ENCODE measurements at places on chromosomes 5 and 9.

- DNase-seq = no peak
Observed at GRCh38 chr9:126986506-126986951, 71.9 kb downstream of the RALGPS1 start.

DNA sequence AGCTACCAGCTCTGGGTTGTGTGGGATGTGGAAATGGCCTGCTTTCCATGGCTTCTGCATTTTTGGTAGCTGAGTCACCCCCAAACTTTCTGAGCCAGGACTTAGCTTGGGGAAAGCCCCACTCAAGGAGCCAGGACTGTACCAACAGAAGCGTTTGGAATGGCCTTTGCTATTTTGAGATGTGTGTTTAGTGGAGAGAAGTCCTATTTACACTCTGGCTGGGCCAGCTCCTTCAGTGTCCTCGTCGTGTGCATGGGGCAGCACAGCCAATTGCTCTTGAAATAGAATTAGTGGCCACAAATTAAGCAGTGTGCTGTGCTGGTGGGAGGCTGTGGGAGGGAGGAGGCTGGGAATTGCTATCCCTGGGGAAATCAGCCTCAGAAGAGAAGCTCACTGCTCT lies 51.6 kb downstream of the ENTREP1 start:
- DNase-seq = no peak

DNA sequence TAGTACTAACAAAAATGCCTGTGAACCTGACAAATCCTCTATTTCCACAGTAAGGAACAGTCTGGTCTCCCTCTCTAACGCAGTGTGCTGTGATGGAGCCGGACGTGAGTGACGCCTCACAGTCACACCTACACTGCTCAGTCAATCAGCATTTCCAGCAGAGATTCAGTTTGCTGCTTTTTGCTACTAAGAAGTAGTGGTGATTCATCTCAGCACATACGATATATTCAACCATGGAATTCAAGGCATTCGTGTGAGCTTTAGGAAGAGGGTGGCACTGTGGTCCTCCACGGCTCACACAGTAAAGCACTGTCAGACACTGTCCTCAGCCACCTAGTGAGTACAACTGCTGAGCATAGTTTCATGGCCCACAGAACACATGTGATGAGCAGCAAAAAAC lies 70.9 kb downstream of the SETX start:
- DNase-seq = no peak

- DNase-seq = no peak
Observed at GRCh38 chr9:23821375-23822181, 4.5 kb downstream of the ELAVL2 start.

DNA sequence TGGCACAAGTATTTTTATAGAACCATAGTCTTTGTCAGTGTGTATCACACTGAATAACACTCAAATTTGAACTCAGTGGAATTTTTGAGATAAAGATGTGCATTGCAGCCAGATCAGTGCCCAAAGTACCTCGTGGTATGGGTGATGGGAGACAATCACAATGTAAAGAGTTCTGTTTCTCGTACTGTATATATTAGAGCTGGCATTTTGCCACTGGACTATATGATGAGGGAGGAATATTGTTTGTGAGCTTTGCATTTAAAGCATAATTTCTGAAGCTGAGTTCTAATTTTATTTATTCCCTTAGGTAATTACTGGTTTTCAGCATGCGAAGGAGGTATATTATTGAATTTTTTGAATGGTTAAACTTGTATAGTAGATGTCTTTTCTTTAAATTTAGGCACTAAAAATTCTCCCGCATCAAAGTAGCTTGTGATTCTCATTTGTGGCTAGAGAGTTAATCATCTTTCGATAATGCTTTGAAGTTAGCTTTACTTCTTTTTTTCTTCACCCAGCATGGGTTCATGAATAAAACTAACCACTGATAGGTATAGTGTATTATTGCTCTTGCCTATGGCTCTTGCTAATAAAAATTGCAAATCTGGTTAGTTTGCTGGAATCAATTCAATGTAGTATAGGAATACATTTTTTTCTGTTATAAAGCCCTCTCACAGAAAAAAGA lies 43.1 kb downstream of the PAM start:
- DNase-seq = no peak

GRCh38 chr5:132417010-132417439 lies 47.5 kb downstream of the SLC22A5 start:
- DNase-seq = peak; percentile 29

DNA sequence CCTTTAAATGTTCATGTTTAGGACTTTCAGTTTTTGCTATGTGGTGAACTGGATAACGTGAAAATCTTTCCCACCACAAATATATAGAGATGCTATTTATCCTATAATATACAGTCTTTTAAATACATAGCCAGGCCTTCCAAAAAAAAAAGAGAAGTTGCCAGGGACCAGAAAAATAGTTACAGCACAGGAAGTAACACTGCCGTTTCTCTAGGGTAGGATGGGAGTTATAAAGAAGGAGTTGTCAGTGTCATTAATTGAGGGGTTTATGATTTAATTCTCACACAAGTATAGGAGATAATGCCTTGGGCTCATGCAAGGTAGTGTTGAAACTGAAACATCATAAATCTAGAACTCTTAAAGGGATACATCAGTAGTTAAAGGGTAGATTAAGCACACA lies 83.9 kb downstream of the LRRC70 start:
- DNase-seq = peak; percentile 10

DNA sequence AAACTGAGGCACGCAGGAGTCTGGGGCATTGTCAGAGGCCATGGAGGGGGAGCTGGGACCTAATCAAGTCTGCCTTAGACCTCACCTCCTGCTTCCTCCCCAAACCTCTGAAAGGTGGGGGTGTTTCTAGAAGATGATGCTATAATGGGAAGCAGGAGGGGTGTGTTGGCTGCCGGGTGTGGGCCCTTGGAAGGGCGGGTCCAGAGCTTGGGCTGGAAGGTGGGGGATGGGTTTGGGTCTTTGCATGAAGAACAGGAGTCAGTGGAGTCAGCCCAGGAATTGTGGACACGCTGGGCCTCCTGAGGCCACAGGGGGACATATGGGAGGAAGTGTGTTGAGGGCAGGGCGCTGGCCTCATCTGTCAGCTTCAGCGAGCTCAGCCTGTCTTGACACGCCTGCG lies 101.0 kb upstream of the FCN2 start:
- no peak for DNase-seq

GRCh38 chr5:149799119-149799623 lies 69.1 kb downstream of the PPARGC1B start:
- no peak for DNase-seq

All from NB4 (cell line).